ENCODE measurements at places on chromosomes 2 and 18.

GRCh38 chr2:212733273-212733672 is 194.7 kb upstream of the ERBB4 start:
- DNase-seq, result no peak

DNA sequence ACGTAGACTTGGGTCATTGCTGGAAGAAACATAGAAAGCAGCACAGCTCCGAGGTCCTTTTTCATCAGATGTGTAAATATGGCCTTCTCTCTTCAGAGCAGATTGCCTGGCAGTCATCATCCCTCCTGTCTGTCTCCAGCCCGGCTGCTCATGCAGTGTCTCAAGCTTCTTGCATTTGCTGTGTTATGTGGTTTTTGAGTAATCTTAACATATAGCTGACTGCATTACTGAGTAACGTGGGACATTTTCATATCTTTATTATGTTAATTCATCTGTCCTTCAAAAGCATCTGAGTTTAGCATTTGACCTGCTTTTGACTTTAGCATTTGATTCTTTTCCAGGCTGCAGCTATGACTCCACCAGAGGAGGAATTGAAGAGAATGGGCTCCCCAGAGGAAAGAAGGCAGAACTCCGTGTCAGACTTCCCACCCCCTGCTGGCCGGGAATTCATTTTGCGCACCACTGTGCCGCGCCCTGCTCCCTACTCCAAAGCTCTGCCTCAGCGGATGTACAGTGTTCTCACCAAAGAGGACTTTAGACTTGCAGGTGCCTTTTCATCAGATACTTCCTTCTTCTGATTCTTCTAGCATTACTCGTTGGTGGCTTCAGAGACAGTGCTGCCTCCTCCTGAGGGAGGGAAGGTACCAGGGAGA is 116.2 kb downstream of the RAB3GAP1 start:
- no peak for DNase-seq

DNA sequence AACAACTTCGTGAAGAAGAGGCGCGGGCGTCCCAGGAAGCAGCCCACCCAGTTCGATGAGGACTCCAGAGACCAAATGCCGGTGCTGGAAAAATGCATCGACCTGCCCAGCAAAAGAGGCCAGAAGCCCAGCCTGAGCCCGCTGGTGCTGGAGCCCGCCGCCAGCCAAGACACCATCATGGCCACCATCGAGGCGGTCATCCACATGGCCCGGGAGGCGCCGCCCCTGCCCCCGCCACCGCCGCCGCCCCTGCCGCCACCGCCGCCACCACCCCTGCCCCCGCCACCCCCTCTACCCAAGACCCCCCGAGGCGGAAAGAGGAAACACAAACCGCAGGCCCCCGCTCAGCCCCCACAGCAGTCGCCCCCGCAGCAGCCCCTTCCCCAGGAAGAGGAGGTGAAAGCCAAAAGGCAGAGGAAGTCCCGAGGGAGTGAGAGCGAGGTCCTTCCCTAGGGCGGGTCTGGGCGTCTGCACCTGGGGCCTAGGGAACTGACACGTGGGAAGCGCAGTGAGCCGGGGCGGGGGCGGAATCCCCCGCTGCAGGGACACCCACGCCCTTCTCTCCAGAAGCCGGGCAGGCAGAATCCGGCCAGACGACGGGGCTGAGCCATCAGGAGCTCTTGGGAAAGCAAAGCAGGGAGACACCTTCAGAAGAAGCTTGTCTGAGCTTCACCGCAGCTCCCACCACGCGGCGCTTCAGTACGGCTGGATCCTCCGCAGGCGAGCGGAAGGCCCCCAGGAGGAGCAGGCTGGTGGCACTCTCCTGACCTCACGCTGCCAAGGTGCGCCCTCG is 382.8 kb downstream of the SETBP1 start:
- DNase-seq, result no peak

DNA sequence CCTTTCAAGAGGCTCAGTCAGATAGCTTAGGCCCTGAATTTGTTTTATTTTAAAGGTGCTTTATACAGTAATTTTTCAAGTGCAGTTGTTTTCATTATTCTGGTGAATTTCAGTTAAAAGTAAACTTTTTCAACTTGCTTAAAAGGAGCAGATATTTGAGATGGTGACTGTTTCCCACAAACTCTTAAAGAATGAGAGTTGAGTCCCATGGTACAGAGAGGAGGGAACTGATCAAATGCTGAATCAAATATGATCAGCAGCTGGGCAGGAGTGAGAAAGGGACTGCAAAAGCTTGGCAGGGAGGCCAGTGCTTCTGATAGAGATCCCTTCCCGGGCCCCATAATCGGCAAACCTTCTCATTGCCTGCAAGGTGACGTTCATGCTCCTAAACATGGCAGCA is 91.2 kb downstream of the KCNS3 start:
- DNase-seq, result no peak

GRCh38 chr18:57533006-57533867 is 53.3 kb downstream of the FECH start:
- DNase-seq, result no peak

GRCh38 chr2:68357605-68358337 is 7.3 kb upstream of the PLEK start:
- peak; percentile 87 for DNase-seq

DNA sequence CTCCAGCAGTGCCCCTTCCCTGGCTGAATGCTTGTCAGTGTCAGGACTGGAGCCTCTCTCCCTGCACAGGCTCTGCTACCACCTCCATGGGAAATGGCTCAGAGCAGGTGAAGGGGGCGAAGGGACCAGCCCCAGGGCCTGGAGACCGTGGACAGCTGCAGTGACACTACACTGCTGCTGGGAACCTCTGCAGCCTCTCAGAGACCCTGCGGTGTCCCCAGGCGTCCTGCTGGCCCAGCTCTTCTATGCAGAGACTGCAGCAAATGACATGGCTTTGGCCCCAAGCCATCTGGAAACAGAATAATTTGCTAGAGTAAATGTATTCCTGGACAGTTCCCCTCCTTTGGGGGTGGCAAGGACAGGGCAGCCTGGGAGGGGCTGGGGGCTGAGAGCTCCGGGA is 53.2 kb downstream of the CIB4 start:
- DNase-seq, result no peak

- DNase-seq, result no peak
Observed at GRCh38 chr2:36607947-36608346, 10.0 kb upstream of the FEZ2 start.

GRCh38 chr18:67047334-67047733 is 443.4 kb upstream of the CDH19 start:
- no peak for DNase-seq

DNA sequence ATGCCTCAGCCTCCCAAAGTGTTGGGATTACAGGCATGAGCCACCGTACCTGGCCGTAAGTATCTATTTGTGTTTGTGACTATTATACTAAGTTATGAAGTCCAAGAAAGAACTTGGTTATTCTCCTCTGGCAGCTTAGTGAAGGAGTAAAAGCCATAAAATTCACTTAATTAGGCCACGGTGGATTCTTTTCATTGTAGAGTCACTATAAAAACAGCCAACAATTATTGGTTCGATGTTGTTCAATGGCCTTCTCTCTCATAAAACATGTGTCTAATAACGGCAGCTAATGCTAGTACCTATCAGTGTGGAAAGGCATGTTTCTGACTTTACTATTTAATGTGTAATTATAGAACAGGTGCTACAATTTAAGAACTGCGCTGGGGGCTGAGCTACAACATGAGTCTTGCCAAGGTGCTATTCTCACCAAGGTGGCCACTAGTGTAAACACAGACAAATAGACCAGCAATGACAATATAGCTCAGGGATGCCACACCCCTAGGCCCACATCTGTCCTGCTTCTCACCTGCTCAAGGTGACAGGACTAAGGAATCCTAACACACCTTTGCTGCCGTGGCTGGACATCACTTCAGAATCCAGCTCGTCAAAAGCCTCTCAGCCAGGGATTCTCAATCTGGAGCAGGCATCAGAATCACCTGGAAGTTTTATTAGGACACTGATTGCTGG is 17.2 kb downstream of the ATP8B1 start:
- no peak for DNase-seq

GRCh38 chr2:240284503-240285259 is 144.2 kb upstream of the OTOS start:
- no peak for DNase-seq

DNA sequence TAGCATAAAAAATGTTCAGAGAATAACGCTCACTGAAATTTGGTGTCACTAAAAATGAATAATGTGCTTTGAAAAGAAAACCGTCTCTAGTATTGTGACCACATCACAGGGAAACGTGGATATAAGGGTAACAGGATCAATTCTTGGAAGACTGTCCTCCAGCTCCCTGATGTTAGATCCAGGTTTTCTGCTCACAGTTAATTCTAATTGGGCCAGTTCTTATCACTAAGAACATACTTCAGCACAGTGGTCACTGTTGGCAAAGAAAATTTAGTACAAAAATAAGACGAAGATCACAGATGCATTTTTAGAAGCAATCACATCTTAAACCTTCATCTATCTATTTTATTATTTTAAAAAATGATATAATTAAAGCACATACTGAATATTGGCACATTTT is 57.0 kb upstream of the CD226 start:
- no peak for DNase-seq

DNA sequence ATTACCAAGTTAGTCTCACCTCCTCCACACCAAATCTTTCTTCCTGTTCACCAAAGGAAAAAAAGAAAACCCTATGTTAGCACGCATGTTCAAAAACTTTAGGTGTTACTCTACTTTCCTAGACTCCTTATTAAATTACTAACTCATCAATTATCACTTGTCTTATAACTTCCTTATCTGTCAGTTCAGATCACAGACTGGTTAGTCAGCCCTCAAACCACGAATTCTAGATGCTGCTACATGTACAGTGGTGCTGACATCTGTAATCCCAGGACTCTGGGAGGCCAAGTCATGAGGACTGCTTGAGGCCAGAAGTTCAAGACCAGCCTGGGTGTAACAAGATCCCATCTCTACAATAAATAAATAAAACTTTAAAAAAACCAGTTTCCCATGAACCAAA is 3.5 kb downstream of the YWHAQ start:
- DNase-seq, result no peak

DNA sequence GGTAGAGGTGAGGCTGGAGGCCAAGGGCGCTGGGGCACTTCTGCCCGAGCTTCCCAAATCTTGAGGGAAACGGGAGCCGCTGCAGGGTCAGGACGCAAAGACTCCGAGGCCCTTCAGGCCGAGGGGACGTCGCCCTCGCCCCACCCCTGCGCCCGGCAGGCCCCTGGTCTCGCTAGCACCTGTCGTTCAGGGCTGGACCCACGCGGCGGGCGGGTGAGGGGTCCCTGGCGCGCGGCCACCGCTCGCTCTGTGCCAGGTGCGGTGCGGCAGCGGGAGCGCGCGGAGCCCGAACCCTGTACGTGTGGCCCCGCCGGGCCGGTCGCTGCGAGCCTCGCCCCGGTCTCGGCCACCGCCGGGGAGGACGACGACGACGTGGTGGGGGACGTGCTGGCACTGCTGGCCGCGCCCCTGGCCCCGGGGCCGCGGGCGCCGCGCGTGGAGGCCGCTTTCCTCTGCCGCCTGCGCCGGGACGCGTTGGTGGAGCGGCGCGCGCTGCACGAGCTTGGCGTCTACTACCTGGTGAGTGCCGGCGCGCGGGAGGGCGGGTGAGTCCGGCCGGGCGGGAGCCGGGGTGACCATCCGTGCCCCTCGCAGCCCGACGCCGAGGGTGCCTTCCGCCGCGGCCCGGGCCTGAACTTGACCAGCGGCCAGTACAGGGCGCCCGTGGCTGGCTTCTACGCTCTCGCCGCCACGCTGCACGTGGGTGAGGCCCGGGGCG is 4.9 kb downstream of the ERFE start:
- no peak for DNase-seq

- no peak for DNase-seq
Observed at GRCh38 chr2:167785606-167786216, 461.7 kb downstream of the STK39 start.

- DNase-seq, result no peak
Observed at GRCh38 chr18:69723434-69723833, 224.2 kb downstream of the CD226 start.

DNA sequence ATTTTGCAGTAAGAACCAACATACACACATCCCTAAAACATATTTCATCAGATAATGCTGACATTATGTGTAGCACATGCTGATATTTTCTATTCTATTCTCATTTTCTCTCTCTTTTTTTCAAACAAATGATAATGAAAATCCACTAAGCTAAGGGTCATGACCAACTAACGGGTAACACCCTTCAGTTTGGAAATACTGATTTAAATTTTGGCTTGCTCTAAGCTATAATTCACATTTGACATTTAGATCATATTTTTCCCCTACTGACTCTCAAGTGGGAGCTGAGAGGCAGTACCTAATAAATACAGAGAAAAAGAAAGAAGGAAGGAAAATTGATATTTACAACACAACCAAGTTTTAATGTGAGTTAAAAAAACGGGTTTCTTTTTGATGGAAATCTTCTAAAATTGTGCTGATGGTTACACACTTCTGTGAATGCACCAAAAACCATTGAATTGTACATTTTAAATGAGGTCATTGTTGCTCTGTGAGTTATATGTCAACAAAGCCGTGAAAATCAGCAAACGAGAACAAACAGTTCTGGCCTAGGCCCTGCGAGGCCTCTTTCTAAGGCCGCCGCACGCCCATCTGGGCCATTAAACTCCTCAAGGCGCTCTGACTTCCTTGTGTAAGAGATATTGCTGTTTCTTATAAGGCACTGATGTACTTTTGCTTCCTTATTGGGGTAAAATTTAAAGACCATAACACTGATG is 124.2 kb downstream of the GALR1 start:
- no peak for DNase-seq

- no peak for DNase-seq
Observed at GRCh38 chr2:50782543-50782942, 249.4 kb downstream of the NRXN1 start.

DNA sequence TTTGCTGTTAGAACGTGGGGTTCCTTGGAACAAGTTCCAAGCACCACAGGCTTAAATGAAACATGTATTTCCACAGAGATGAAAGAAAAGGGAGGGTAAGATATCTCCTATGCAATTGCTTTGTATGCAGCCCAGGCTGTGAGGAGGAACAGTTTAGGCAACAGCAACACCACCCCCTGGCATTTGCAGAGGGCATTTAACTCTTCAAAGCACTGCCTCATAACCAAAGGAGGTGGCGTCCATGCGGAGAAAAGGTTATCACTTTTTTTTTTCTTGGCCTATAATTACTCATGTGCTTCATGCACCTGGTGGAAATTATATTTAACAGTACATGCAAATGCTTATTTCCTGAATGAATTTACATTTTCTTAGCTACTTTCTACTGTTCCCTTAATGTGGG is 286.0 kb downstream of the LPIN1 start:
- DNase-seq, result peak; percentile 98
